ENCODE measurements at places on chromosomes 7 and 10. TPM values are rescaled to one million over a fixed set of nuclear protein-coding genes. Genes with fewer than 3 reads are reported as not detected.

SLIT1 gene
- 0.24 TPM for total RNA-seq

DNA sequence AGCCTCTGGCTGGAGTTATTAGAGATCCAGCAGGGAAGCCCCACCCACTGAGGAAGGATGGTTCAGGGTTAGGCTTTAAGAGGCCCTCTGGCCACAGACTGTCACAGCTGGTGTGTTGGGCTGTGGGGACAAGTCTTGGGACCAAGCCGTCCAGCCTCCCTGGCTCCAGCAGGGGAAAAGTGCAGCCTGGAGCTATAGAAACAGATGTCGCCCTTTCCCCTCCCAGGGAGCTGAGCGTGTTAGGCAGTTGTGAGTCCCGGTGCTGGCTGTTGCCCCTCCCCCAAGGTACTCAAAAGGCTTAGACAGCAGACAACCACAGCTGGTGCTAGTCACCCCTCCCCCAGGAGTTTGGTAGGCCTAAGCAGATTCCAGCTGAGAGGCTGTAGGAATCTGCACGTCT, 143.4 kb downstream of the TMEM168 start:
- no peaks in the 10 kb centered on the region for H3K4me1 ChIP-seq
- H3K27me3 ChIP-seq = peaks cover 6% of the 10 kb centered on the region
- DNase-seq = no peak
- H3K27ac ChIP-seq = no peak overlapping the region
- no peak overlapping the region for H3K4me3 ChIP-seq

- H3K27ac ChIP-seq = no peak overlapping the region
- no peak overlapping the region for H3K4me3 ChIP-seq
- no peaks in the 10 kb centered on the region for H3K27me3 ChIP-seq
- peaks cover 21% of the 10 kb centered on the region for H3K36me3 ChIP-seq
Measured at GRCh38 chr7:77627309-77627676, 69.0 kb upstream of the RSBN1L start.

GRCh38 chr10:66501356-66501755, 424.5 kb upstream of the LRRTM3 start:
- H3K4me1 ChIP-seq = no peaks in the 10 kb centered on the region
- no peak overlapping the region for H3K4me3 ChIP-seq

DNA sequence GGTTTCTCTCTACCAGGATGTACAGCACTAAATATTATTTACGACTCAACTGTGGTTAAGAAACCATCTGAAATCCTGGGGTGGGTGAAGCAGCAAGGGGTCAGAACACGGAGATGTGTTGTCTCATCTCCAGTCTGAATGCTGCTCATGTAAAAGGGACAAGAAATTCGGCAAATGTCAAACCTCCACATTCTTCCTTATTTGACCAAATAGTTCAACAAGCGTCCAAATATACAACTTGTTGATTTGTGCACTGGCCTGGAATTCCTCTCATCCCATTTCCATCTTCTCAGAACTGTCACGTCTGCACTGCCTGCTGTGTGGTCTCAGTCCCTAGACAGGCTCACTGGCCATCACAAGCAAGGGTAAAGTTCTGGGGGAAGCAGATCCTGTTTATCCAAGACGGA, 520.0 kb downstream of the PARD3 start:
- H3K4me3 ChIP-seq = no peak overlapping the region
- no peaks in the 10 kb centered on the region for H3K27me3 ChIP-seq
- DNase-seq = no peak
